Amniotic epithelial cell (primary cell): ENCODE measurements at places on chromosomes 4 and X.

- DNase-seq: no peak
Observed at GRCh38 chr4:185270885-185271284, 61.5 kb downstream of the SNX25 start.

GRCh38 chr4:5962416-5962815, 55.8 kb downstream of the C4orf50 start:
- no peak for DNase-seq

DNA sequence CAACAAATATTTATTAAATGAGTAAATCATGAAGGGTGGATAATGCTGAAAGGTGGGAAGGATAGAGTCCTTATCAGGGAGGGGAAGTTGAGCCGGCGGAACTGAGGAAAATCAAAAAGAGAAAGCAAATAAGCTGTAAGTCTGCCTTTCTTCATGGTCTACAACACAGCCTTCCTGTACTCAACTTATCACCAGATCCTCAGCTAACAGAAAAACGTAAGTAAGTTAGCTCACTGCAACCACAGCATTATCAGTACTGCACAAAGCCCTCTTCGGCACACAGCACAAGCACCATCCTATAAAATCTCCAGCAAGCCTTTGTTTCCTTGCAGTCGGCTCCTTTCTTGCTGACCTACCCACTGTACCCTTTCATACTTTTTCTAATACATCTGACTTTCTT, 70.3 kb downstream of the CRMP1 start:
- no peak for DNase-seq

GRCh38 chr4:19010761-19011160, 989.2 kb upstream of the LCORL start:
- DNase-seq: no peak

DNA sequence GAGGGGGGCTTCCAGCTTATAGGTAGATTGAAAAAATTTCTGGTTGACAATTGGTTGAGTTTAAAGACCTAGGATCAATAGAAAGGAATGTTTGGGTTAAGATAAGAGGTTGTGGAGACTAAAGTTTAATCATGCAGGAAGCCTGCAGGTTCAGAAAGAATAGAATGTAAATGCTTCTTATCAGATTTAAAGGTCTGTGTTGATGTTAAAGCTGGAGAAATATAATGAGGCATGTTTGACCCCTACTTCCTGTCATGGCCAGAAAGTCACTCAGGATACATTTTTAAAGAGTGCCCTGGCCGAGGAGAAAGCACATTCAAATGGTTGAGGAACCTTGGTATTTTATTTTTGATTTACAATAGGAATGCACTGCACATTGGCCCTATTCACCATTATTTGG, 3.9 kb upstream of the RRAGB start:
- DNase-seq: no peak

DNA sequence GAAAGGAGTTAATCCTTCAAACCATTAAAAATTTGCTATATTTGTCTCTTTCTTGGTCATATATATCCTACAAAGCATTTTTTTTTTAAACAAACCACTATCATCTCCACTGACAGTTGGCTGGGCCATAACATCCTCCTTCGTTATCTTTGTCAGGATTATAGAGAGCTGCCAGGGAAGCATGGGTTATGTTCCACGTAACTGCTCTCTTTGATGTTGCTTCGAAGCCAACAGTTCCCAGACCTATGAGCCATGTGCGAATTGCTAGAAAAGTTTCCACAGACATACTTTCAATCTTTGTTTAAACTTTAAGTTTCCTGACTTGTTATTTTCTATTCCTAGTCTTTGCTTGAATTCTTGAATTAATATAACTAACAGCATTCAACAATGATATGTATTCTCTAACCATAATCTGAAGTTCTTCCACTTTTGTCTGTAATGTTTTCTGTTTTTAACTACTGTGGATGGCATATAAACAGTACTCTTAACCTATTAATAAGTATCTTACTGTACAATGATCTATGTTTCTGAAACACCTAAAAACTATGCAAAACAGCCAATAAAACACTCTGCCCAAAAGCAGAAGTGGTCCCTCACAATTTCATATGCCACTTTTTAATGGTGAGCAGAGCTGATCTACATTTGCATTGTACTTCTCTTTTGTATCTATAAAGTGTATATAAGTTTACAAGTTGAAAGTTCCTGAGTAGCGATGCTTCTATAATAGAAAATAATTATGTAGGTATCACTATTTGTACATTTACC, 37.9 kb downstream of the EREG start:
- peak; percentile 67 for DNase-seq

GRCh38 chrX:38342853-38343778, 9.3 kb upstream of the OTC start:
- no peak for DNase-seq

DNA sequence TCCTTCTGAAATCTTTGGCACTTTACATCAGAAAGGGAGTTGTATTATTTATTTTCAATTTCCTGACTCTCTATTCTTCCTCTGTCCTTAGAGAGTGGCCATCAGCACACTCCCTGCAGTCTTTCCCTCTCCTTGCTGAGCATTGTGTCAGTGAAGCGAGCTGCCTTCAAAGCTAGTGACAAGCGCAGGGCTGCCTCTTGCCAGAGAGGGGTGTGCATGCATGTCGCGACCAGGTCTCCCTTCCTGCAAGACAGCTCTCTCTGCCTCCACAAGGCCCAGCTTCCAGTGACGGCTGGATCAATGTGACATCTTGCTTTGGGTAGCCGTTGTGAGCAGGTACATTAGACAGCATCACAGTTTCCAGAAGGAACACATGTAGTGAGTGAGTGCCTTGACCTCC, 810.9 kb upstream of the TENM3 start:
- no peak for DNase-seq

GRCh38 chrX:9349572-9350494, 115.0 kb upstream of the TBL1X start:
- DNase-seq: peak; percentile 56

GRCh38 chrX:8868070-8868773, 67.0 kb upstream of the FAM9A start:
- peak; percentile 90 for DNase-seq

DNA sequence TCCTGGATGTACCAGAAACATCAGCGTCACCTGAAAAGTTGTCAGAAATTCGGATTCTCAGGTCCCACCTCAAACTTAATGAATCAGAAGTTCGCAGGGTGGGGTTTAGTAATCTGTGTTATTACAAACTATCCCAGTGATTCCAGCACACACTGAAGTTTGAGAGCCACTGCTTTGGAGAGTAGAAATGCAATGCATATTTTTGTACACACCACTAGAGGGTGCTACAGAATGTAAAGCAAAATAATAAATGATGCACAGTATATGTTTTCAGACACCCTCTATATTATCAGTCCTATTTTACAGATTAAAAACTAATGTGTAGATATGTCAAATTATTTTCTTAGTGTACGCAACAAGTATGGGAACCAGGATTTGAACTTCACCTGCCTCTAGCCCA, 2.4 kb upstream of the MORF4L2 start:
- no peak for DNase-seq

GRCh38 chrX:13283512-13283911, 36.3 kb downstream of the ATXN3L start:
- peak; percentile 27 for DNase-seq

DNA sequence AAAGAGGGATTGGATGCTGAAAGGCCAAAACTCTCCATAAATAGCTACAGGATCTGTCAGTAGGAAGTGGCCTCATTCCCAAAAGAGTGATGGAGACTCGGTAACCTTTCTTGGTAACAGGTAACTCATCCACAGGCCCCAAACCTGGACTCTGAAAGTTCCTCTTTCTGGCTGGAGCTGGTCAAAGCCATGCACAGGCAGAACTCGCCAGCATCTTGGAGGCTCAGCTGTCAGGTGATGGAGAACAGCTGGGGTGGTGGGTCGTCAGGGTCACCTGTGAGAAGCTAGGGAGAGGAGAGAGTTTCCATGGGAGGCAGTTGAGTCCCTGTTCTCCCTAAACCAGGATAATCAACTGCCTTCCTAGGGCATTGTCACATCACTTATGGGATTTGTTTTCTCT, 354.3 kb upstream of the GATB start:
- DNase-seq: no peak

- peak; percentile 9 for DNase-seq
Observed at GRCh38 chrX:32448320-32448719, 763.0 kb downstream of the DMD start.

GRCh38 chr4:40205259-40206198, 8.7 kb downstream of the RHOH start:
- no peak for DNase-seq

GRCh38 chr4:118741301-118741855, 56.2 kb downstream of the METTL14 start:
- peak; percentile 54 for DNase-seq

DNA sequence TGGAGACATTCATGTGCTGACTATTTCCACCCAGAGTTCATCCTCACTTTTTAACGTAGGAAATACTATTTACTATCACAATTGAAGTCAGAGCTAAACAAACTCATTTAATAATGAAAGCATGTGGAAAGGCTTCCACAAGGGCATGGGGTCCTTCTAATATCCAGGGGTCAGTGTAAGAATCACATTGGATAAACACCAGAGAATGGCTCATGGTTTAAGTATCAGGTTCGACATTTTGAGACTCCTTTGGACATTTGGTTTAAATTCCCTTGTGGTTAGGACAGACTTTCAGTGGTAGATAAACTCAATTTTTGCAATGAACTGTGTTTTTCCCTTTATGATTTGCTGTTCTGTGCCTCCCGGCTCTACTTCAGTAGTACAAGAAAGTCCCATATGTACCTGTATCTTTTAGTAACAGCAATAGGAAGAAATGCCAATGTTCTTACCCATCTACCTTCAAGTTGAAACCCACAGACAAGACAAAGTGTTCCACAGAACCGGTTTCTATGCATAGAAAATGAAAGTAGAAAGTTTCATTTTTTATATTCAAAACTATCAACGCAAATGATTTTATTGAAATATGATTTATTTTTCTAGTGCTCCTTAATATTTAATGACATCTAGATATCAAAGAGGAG, 589.0 kb upstream of the FAM241A start:
- peak; percentile 8 for DNase-seq
